Stimulated activated CD4-positive, alpha-beta T cell treated with anti-CD3 and anti-CD28 coated beads, Interleukin-15, amount 100 ng/mL, for 1 hour (primary cell): ENCODE measurements at places on chromosomes 4 and X.

- DNase-seq: no peak
Measured at GRCh38 chr4:98994474-98995182, 893 bp upstream of the METAP1 start.

GRCh38 chr4:85153221-85153620 lies 186.7 kb upstream of the WDFY3 start:
- DNase-seq: no peak

DNA sequence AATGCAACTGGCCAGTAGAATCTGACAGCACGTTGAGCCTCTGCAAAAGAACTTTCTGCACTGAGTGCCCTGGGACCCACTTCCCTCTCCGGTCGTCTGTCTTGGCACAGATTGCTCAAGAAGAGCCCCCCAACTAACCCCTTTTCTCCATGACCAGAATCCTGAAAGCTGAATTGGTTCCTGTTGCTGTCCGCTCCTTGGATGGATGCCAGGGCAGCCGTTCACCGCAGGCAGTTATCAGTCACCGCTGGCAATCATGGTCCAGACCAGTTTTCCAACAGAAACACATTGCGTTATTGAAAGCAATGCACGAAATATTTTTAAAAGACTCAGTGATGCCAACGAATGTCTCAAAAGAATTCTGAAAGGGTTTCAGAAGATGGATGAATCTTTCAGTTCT lies 733.7 kb upstream of the FRG1 start:
- no peak for DNase-seq

GRCh38 chrX:34656467-34656841 lies 631 bp downstream of the TMEM47 start:
- no peak for DNase-seq

- no peak for DNase-seq
Measured at GRCh38 chrX:96771486-96771885, 86.8 kb downstream of the DIAPH2 start.

DNA sequence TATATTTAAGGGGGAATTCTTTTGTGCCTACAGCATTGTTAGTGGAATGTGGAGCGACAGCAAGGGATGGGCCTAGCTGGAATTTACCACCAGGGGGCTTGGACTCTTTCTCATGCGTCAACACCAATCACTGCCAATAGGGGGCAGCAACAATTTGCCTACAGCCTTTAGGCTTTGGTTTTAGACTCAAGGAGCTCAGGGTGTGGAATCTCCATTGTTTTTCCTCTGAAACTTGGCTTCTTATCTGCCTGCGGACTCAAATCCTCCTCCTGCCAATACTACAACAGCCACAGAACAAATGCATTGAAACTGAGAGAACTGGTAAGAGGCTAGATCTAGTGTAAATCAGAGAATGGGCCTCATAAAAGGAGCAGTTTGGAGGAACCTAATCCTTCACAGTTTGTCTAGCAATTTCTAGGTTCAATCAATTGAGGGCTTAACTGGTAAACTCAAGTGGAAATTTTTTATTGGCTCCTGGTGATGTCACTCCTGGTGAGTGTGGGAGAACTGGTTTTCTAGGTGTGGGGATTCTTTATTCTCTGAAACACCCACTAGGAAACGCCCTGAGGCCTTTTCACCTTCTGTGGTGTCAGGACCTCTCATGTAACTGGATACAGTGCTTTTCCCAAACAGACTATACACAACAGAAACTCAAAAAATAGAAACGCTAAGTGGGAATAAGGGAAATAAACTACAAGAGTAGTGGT lies 27.9 kb upstream of the TMSB4X start:
- DNase-seq: peak; percentile 44

DNA sequence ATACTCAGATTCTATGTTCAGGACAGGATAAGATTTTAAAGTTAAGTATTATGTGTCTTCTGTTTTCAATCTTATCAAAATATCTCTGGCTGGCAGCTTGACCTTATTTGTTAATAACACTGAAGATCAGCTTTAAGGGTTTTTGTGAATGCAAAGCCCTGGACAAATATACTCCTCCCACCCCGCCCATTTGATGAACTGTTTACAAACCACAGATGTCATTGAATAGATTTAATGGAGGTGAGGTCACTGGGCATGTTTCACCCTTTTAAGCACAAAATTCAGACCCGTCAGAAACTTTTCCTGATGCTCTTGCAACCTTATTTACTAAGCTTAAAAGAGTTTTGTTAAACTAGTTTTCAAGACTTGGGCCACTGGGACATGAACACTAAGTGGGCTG lies 10.1 kb upstream of the CXCL8 start:
- DNase-seq: no peak

GRCh38 chrX:55169782-55170181 lies 50.4 kb upstream of the PAGE5 start:
- DNase-seq: no peak

DNA sequence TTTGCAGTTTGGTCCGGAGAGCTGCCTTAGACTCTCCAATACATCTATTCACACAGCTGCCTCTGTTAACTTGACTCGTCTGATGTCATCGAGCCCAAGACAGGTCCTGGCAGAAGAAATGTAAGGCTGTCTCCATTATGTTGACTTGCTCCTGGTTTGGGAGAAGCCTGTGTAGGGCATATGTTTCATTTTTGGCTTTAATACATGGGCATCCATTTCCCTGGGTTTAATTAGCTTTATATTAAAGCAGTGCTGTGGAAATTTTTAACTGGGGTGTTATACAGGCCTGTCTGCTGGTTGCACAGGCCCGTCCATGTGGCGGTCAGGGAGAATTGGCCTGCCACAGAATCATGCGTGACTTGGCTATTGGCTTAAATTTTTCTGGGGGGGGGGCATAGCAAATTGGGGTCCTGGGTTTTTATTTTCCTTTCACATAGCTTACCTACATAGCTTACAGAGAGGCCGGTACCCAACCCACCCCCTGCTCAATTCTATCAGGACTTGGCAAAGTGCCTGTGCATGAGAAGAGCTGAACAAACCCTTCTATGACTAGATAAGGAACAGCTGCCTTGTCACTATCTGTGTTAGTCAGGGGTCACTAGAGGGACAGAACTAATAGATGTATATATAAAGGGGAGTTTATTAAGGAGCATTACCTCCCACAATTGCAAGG lies 123.5 kb upstream of the WDR1 start:
- DNase-seq: no peak

GRCh38 chr4:110492522-110492921 lies 16.6 kb downstream of the ENPEP start:
- no peak for DNase-seq
